ENCODE measurements at places on chromosomes 2 and 18.

DNA sequence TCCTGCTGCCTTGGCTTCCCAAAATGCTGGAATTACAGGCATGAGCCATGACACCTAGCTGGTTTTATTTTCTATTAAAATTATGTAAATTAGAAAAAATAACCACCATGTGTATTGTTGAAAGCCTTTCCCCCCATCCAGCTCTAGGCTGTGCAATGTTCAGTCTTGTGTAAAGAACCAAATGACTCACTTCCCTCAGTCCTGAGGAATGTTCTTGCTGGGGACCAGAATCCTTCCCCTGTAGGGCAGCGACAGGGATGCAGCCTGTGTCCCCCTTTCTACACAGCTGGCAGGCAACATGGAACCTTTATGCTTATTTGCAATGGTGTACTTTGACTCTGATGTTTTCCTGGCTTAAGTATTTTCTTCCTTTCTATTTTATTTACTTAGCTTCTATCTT, 29.4 kb downstream of the AOX1 start:
- no peak for DNase-seq

DNA sequence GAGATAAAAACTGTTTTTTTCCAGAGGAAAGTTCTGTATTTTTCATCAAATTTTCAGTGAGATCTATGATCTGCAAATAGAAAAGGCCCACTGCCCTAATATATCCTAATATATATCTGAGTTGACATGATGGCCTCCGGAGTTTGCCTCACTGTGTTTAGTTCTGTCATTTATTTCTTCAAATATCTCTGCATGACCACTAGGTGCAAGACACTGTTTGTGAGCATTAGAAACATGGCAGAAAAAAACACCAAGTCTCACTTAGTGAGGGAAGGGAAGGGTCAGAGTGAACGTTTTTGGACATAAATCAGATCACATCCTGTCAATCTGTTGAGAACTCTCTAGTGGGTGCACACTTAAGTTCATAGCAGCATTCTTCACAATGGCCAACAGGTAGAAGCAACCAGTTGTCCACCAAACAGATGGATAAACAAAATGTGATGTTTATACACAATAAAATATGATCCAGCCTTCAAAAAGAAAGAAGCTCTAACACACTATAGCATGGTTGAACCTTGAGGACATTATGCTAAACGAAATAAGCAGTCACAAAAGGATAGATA, 53.4 kb downstream of the SPIRE1 start:
- DNase-seq: no peak

GRCh38 chr2:53786352-53786704, 425 bp downstream of the ASB3 start:
- no peak for DNase-seq

- DNase-seq: no peak
These were observed 232.0 kb downstream of the LDLRAD4 start for GRCh38 chr18:13450289-13451212.

DNA sequence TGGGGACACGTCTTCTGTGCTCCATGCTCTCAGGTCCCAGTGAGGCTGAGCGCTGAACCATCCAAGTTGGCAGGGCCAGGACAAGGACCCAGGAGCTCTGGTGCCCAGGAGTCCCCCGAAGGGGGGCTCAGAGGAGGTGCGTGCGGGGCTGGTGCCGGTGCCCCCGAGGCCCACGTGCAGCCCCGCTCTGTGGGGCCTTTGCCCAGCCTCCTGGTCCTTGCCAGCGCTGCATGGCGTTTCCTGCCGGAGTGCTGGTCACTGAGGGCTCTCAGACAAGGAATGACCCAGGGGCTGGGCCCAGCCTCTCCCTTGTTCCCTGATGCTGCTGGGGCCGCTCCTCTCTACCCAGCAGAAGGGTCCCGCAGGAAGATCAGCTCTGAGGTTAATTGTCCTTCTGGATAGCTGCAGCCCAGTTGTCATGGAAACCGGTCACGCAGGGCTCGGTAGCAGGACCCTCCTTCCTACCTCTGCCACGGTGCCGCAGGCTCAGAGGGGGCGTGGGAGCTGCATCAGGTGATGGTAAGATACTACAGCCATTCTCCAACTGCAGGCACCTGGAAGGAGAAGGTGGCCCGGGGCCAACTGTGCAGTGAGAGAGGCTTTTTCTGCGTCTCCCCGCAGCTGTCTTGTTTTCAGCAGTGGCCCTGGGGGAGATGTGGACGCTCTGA, 64.5 kb downstream of the RRM2 start:
- DNase-seq: no peak

- no peak for DNase-seq
These were observed 130.5 kb downstream of the DSEL start for GRCh38 chr18:67386032-67386431.

GRCh38 chr18:41395695-41396094, 559.3 kb upstream of the PIK3C3 start:
- DNase-seq: no peak

DNA sequence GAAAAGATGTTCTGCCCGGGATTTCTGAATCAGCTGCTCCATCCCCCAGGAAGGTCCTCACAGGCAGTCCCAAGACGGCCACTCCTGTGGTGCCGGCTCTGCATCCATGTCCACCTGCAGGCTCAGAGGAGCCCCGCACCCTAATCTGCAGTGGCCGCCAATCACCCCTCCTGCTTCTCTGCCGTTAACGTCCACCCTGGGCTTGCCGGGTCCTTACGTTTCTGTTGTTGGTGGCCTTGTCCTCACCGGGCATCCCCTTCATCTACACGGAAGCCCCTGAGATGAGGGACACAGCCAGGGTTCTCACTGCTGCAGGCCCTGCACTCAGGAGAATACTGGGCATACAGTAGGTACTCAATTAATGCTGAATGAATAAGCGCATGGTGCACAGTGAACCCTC, 131.5 kb upstream of the SNTG2 start:
- no peak for DNase-seq

DNA sequence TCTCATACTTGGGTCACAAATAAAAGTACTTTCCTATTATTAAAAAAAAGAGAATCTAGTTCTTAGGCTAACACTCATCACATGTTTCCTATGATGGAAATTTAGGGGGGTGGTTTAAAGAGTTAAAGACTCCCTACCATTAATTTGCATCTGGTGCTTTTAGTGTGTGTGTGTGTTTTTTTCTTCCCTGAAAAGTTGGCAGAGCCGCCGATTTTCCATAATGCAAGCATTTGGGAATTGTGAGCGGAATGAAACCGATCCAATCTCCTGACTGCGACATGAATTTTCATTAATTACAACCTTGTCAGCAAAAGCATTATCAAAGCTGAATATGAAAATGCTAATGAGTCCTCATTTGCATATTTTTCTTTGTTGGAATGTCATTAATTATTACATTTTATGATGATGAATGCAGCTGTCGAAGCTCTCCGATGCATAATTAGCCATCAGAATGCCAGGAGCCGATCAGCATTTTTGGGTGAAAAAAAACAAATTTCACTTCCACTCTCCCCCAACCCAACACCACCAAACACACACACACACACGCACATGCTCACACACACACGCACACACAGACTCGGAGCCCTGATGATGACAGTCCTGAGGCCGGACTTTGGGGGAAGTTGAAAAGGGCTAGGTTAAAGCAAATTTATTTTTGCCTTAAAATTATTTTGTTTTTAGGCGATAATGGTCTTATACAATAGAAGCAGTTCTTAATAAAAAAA, 165.4 kb downstream of the TCF4 start:
- DNase-seq: no peak

GRCh38 chr2:176115883-176116813, at the start of gene HOXD10:
Gene HOXD10 (plus strand): TSS chr2:176116778. CDS start chr2:176116834, 56 bp downstream.
- DNase-seq: no peak

GRCh38 chr18:79102886-79103285, 33.7 kb downstream of the ATP9B start:
- no peak for DNase-seq

GRCh38 chr2:147525819-147526489, 318.9 kb upstream of the ACVR2A start:
- DNase-seq: no peak

DNA sequence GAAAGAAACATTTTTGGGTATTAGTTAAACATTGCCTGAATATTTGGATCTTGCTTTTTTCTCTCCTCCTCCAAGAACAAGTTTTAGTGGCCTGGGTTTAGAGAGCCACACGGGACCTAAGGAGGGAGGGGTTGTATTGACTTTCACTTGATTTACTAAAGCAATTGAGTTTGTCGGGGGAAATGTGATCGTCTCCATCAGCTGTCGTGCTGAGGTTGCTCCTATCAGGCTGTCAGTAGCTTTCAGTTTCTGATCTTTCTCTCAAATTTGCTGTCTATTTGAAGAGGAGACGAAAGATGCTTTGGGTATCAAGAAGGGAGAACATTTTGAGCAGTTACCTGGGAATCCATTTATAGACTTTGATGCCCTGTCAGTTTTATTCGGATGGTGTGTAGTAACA, 106.0 kb downstream of the SETBP1 start:
- no peak for DNase-seq

GRCh38 chr2:51920509-51920908, 888.6 kb upstream of the NRXN1 start:
- no peak for DNase-seq

DNA sequence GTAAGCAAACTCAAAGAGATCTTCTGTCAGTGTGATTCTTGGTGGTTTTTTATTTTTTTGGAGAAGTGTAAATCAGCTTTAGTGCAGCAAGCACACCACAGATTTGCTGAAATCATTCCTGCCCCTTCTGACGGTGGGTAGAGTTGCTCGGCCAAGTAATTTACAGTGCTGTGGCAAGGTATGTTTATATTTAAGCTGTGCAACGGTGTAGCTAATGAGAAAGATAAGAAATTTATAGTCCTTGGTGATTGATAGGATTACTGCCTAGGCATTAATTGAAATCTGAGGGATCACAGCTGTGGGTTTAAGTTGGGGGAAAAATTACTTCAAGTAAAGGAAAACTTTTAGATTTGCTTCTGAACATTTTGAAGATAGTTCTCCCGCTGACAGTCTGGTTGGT, 286.6 kb downstream of the AGAP1 start:
- DNase-seq: no peak

DNA sequence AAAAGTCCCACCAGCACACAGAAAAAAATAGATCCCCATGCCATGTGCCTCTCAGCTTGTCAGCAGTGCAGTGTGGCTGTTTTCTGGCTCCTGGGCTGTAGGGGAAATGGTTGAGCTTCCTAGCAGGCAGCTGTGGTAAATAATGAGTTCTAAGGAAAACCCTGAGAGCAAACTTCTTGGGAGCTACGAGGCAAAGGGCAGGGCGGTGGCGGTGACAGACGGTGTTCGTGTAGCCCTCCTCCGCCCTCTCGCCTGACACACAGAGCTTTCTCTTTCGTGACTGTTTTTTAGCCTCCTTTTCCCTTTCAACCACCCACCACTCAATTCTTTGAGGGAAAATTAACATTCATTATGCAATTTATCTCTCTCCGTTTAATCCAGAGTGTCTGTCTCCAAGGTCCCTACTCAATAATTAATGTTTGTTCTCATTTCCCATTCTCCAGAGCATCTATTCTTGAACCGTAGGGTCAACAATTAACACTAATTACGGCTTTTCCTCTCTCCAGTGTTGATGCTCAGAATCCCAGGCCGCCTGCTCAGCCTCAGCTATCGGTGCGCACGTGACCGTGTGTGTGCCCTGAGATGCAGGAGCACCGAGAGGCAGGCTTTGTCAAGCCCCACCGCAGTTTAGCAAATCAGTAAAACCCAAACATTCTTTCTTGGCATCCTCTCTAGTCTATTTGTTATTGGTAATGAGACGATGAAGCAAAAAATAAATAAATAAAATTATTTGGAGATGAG, 50.1 kb downstream of the KIAA2012 start:
- no peak for DNase-seq

- no peak for DNase-seq
These were observed 62.1 kb downstream of the CCDC148 start for GRCh38 chr2:158394453-158394852.

- no peak for DNase-seq
These were observed 35.6 kb downstream of the B3GNT2 start for GRCh38 chr2:62231541-62231940.

- no peak for DNase-seq
These were observed 43.9 kb downstream of the PSD4 start for GRCh38 chr2:113217455-113218282.

- DNase-seq: no peak
These were observed 197.5 kb downstream of the IRS1 start for GRCh38 chr2:226601881-226602662.

DNA sequence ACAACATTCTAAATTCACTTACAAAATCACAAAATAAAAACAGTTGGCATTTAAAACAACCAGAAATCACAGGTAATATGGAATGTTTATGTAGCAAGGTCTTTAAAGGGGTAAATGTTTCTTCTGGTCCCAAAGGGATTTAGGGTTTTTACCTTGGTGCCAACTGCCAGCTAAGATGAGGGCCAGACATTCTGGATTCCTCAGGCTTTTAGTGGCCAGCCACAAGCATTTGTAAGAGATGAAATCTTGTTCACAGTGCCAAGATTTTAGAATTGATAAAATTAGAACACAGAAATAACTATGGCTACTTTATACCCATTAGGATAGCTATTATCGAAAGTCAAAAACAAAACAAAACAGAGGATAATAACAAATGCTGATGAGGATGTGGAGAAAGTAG, 60.4 kb upstream of the CDKL4 start:
- no peak for DNase-seq

GRCh38 chr2:227824711-227825110, 11.1 kb downstream of the CCL20 start:
- DNase-seq: no peak

DNA sequence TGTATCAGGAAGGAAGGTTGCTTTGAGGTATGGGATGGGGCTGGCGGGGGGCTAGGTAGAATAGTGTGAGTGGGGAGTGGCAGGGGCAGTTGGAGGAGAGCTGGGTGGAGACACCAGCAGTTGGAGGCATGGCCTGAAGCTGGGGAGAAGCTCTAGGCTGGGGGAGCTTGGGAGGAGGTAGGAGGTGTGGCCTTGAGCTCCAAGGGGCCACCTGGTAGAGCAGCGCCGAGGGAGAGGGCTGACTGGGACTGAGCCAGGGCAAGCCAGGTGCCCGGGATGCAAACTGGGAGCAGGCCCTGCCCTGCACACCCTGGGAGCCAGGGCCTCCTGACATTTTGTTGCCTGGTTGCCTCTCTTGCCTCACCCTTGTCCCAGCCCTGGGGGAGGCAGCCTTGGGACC, 33.1 kb upstream of the PDIA6 start:
- no peak for DNase-seq

DNA sequence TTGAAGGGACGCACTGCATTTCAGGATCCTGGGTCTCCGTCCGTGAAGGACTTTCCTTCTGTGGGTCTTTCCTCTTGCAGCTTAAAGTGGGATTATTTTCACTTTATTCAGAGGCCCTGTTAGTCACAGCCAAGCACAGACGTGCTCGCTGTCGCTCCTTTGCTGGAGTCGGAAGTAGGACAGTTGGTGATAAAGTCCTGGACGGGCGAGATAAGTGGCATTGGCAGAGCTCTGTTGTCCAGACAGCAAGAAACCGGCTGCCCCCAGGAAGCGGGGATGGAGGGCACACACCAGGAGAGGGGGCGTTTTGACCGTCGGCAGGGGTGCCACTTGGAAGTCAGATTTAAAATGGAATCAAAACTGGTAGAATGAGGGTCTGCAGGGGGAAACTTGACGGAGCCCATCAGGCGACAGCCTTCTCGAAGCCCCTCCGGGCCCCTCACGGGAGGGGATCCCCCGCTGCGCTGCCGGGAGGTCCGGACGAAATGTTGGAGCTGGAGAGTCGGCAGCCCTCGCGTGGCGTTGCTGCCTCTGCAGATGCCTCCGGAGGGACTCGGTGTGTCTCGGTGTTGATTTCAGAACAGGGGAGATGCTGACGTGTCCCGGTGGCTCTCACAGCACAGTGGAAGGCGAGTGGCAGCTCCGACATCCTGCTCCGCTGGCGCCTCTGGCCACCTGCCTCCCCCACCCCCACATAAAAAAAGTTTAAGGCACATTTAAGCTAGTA, 124.2 kb downstream of the NFATC1 start:
- no peak for DNase-seq

- no peak for DNase-seq
These were observed 582 bp downstream of the RIOK3 start for GRCh38 chr18:23453680-23454058.

- DNase-seq: no peak
These were observed 10.4 kb upstream of the ZNF512 start for GRCh38 chr2:27572439-27572838.
